ENCODE measurements at places on chromosomes 2 and 18.
A peak's percentile ranks its signal among the peaks of the same experiment; 100 is the strongest.

DNA sequence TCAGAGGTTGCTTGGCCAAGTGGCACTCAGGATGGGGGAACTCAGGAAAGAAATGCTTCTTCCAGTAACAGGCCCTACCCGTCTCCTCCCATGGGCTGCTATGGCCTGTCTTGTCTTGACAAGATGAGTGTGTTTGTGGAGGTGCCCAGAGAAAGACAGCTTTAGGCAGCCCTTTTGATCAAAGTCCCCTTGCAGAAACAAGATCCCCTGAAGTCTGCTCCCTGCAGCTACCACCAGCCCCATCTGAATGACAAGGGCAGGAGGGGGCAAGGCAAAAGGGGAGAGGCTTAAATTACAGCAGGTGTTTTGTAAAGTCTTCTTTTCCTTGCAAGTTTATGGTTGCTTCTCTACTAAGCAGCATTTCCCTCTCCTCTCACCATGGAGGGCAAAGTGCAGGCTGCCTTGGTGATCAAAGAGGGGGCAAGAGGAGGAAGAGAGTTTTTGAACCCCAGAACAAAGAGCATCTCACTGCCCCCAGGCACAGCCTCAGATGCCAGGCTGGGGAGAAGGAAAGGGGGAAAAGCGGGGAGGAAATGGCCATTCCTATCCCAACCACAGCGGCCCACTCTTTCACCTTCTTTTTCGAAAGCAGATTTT lies 6.7 kb downstream of the EVA1A start:
- no peak for DNase-seq

- peak; percentile 6 for DNase-seq
These were observed 291.3 kb downstream of the BCL11A start for GRCh38 chr2:60262178-60262577.

- DNase-seq: peak; percentile 56
These were observed 143.4 kb downstream of the TMEM17 start for GRCh38 chr2:62362561-62362960.

DNA sequence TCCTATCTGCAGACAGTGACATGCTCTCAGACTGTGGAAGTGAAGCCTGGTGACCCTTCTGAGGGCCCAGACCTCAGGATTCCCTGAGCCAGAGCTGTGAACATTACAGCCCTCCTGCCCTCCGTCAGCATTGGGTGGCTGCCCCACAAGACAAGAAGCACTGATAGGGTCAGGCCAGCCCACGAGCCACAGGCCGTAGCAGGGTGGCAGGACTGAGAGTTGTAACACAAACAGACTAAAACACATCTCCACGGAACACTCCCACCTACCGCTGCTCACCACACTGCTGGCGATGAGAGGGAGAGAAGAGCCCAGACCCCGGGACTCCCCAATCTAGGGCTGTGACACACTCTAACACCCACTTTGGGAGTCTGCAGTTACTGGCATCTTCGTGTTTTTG lies 264.8 kb upstream of the FSIP2 start:
- DNase-seq: no peak

GRCh38 chr2:156955701-156956100 lies 301.8 kb upstream of the GALNT5 start:
- no peak for DNase-seq

DNA sequence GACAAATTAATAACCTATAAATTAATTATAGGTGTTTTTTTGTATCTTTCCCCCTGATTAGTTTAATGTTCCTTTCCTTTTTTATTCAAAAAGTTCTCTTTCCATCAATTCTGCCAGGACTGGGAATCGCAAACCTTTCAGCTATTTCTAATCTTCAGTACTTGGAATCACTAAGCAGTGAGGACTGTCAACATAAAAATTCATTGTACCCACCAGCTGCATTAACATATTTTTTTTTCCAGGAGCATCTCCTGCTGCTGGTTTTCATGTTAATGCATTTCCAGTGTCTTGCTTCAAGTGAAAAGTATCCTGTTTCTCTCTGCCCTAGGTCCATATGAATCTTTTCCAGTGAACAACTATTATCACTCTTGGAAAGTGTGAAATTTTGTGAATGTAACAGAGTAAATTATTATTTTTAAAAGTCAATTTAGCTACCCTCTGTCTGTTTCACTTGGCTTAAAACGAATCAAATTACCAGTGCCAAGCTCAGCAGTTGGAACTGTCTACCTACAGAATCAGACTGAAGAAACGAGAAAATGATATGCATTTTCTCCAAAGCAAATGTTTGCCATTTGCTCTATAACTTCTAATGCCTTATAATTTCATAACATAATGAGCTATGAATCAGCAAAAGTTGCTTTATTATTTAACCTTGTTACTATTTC lies 804.4 kb downstream of the EPHA4 start:
- DNase-seq: no peak

GRCh38 chr2:26174691-26175465 lies 2.0 kb downstream of the GAREM2 start:
- DNase-seq: no peak

GRCh38 chr2:123609077-123609476 lies 416.0 kb upstream of the CNTNAP5 start:
- no peak for DNase-seq

DNA sequence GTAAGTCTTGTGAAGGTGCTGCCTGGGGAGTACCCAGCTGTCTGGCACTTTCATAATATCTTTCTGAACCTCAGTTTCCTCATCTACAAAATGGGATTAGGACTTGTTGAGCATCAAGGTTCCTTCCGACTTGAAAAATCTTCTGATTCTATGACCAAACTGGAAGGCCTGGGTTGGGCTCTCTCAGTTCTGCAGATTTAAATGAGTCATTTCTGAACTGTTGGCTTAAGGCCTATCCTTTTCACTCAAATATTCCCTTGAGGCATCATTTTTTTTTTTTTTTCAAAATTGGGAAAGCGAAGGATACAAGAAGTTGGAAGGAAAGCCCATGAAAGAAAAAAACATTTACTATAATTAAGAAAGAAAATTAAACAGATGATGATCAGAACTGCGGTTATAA lies 40.8 kb upstream of the CYP1B1 start:
- no peak for DNase-seq

- no peak for DNase-seq
These were observed 21.3 kb downstream of the LPIN1 start for GRCh38 chr2:11767779-11768178.

- DNase-seq: no peak
These were observed 784.6 kb upstream of the ZEB2 start for GRCh38 chr2:145304501-145304900.

DNA sequence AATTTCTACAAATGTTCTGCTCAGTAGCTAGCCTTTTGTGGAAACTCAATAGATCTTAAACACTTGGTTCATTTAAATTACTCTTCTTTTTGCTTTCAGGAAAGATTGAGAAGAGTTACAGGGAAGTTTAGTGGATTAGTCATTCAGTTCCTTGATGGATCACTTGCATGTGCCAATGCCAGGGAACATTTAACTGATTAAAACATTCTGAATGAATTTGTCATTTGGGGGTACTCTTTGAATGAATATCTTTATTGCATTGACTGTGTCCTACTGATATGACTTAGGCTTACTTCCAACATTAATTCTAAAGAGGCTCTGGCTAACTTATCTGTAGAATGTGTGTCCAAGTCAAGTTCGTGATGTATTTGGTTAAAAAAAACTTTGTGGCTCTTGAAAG lies 199.8 kb downstream of the PLCL1 start:
- DNase-seq: no peak
